ENCODE measurements at places on chromosomes 7 and 10.

DNA sequence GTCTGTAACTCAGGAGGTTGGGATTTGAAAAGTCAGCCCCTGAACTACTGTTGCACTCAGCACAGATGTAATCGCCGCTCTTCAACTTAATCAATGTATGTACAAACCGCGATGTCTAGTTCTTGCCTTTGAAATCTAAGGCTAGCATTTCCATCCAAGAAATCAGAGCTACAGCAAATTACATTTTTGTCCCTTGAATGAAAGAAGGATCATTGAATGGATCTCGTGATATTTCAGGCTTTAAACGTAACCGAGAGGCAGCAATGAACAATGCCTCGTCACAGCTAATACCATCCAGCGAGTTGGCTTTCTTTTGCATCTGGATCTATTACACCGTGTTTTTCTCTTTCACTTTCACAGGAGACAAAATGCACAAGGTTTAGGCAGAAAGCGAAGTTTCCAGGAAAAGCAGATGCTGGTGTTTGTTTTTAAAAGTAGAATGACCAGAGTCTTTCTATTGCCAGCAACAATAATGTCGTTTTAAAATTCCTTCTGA is 5.5 kb downstream of the SKIDA1 start:
- no peak for DNase-seq

DNA sequence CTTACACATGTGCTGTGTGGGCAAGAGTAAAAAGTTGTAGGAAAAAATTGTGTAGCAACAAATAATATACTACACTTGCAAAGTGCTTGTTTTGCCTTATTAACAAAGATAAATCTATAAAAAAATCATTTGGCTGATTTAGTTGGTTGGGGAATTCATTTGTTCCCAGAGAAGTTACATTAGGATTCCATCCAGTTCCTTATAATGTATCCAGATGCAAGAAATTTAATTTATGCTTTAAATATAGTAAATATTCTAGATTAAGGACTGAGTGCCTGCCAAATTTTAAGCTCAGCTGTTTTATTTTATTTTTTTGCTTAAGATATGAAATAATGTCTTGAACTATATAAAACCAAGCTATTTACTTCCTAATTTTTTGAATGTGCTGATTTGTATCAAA is 1169.9 kb downstream of the NXPH1 start:
- DNase-seq, result no peak

DNA sequence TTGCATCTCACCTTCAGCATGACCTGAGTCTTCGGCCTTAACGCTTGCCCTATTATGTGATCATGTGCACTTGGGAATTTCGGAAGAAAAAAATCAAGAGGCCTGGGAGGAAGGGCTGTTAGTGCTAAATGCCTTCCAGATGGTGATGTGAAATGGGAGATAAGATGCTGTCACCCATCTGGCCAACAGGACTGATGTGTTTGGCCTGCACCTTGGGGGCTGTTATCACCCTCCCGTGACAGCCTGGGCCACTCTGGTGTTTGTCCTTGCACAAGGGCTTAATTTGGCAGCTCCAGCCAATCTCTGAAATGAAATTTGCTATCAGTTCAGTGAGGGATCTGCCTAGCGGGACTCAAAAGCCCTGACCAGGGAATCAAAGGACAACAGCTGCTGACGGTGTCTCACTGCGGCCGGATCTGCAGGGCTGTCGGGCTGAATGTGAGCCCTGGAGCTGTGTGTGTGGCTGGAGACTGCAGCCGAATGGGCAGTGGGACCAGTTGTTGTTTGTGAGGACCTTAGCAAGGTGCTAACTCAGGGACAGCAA is 131.4 kb upstream of the BTBD16 start:
- DNase-seq, result no peak

DNA sequence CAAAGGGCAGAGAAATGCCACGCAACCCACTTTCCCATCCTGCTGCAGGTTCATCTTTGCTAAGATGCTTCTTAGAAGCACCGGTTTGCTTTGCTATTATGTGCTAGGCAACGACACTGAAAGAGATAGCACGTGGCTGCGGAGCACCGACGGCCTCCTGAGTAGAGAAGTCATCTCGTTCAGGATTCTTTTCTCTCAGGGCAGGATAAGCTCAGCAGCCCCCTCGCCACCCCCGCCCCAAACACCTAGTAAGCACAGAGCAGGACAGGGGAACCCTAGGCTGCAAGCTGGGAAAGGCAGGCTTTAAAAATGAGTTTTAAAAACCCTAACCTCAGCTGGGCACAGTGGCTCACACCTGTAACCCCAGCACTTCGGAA is 15.0 kb downstream of the ASB13 start:
- no peak for DNase-seq

GRCh38 chr10:117262903-117263293 is 22.0 kb downstream of the SLC18A2 start:
- no peak for DNase-seq

DNA sequence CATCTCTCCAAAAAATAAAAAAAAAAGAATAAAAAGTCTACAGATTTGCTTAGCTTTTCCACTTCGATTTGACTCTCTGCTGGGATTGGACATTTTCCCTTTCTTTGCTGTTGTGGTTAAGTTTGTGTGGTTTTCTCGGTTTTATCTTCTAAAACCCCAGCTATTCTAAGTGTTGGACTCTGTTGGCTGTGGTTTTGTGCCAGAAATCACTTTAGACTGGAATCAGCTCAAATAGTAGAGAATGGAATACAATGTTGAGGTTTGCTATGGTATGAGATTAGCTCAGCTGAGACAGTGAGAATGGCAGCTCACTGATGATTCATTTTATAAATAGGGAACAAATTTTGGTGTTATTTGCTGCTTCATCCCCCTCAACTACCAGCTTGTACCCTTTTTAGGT is 116.0 kb downstream of the BUB3 start:
- no peak for DNase-seq

DNA sequence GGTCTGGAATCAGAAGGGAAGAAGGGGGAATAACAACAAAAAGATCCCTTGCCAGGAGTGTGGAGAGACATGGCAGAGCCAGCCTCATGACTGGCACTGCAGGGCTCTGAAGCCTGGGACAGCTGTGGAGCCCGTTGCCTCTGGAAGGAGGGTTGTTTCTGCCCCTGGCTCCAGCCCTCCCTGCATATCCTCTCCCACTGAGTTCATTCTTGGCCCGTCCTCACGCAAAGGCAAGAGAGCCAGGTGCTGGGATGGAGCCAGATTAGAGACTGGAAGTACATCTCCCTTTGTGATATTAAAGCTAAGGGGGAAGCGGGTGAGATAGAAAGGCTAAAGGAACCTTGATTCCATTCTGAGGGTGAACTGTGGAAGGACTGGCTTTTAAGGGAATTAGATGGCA is 141.5 kb upstream of the NPVF start:
- DNase-seq, result no peak

GRCh38 chr7:144761493-144761892 is 74.4 kb downstream of the TPK1 start:
- no peak for DNase-seq

GRCh38 chr7:135205850-135206249 is 5.5 kb downstream of the WDR91 start:
- DNase-seq, result no peak

GRCh38 chr7:19470031-19470430 is 238.8 kb downstream of the POLR1F start:
- no peak for DNase-seq

GRCh38 chr10:118621304-118621942 is 26.0 kb upstream of the PRLHR start:
- DNase-seq, result peak; percentile 26

DNA sequence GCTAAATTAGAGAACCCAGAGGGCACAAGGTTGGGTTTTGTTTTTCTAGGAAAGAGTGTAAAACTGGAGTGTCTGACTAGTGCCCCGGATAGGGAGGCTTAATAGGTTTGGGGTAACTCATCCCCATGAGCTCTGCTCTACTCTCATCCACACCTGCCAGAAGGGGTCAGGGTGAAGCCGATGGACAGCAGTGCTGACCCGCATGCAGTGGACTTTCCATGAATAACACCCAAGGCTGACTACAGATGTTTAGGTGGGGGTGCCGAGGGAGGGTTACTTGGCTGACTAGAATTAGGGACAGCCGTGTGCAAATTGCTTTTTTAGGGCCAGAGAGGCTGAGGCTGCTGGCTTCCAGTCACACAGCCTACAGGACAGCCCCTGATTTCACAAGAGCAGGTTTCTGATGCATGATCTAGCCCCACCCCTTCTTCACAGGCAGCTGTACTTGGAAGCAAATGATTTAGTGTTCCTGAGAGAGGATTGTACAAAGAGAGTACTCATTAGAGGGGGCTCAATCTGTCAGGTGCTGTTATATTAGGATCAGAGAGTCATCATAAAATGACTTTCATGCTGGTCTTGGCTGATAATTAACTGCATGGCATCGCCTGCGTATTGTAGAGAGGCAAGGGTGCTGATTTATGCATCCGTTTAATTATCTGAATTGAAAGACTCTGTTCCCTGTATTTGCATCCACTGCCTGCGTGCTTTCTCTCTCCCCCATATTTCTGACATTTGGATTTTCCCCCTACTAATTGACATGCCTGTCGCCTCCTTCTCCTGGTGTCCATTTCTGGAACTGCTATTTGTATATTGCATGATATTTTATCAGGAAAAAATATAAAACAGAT is 9.5 kb downstream of the INHBA start:
- DNase-seq, result no peak

DNA sequence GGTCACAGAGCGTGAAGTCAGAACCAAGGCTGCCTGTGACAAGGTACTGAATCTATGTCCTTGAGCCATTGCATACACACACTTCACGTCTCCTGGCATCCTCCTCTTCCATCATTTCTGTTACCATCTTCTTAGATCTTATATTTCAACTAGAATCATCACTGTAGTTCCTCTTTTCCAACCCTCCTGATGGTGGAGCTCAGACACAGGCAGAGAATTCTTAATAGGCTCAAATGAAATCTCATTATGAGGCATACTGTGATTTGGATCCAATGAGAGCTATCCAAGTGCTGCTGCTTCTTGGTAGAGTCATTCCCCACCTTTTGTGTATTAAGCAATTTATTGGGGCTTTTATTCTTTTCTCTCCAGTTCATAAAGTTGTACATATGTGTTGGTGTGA is 113.2 kb downstream of the CALCR start:
- no peak for DNase-seq

DNA sequence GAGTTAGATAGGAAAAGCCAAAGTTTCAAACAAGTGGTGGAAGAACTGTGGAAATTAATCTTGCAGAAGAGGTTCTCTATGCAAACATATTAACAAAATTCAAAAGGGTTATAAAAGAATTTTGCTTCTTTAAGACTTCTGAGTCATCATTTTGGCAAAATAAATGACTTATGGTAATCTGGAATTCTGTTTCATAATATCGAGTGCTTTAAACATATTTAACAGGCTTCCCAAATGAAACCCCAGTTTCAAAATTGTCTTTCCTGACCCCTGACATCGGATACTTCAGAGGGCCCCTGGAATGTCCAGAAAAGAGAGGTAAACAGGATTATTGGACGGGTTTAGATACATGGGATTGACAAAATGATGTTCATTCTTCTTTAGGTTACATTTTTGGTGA is 444.6 kb downstream of the HTR7 start:
- no peak for DNase-seq

- DNase-seq, result no peak
These were observed 64.1 kb downstream of the ZMIZ1 start for GRCh38 chr10:79132681-79133381.

DNA sequence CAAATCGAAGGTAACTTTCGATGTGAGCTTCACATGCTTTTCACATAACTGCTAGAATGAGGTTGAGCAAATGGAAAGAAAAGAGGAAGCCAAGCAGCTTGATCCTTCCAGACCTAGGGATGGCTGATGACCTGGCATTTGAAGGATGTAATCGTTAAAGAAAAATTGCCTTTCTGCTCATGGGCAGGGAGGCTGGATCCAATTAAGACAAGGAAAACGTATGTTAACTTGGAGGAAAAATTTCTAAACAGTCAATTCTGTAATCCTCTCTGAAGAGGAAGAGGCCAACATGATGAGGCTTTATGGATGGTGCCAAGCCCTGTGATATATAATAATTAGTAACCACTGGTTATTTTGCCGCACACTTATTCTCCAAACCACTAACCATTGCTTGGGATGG is 12.5 kb downstream of the GRK5 start:
- DNase-seq, result no peak

DNA sequence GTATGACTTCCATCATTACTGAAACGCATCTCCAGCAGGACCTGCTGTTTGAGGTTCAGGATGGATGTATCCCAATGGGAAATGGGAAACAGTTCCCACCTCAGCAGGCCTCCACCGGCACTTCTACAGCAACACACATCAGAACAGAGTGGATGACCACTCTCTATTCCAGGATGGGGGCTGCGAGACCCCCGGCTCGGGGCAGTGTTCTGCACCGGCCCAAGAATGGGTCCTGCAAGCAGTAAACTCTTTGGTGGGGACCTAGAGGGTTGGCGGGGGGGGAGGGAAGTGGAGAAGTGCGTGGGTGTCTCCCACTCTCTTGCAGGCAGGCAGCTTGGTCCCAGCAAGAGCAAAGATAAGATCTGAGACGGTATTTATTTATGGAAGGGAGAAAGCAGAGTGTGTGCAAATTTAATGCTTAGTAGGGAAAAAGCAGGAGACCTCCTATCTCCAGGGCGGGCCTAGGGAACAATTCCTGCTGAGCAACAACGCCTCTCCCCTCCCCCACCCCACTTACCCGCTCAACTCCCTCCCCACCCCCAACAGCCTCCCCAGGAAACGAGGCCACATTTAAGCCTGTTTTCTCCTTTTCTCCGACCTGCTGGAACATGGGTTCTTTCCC is 4.0 kb downstream of the SFMBT2 start:
- DNase-seq, result no peak

DNA sequence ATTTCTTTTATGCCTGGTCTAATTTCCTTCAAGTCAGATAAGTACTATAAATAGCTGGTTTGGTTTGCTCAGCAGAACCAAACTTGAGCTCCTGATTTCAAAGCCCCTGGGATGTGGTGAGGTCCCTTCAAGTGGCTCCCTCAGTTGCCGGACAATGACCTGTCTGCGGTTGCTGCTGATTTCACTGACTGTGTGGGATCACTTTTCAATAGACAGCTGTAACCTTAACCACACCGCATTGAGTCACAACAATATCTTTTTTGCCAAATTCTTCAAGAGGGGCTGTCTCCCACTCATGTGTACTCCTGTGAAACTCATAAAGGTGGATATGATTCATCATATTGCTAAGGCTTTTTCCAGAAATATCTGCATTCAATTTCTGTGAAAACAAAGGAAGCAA is 23.1 kb upstream of the ITGA8 start:
- no peak for DNase-seq

- DNase-seq, result no peak
These were observed 120.0 kb downstream of the PDE1C start for GRCh38 chr7:31950091-31950755.

- DNase-seq, result no peak
These were observed 23.6 kb downstream of the SLC35B4 start for GRCh38 chr7:134293002-134293740.

DNA sequence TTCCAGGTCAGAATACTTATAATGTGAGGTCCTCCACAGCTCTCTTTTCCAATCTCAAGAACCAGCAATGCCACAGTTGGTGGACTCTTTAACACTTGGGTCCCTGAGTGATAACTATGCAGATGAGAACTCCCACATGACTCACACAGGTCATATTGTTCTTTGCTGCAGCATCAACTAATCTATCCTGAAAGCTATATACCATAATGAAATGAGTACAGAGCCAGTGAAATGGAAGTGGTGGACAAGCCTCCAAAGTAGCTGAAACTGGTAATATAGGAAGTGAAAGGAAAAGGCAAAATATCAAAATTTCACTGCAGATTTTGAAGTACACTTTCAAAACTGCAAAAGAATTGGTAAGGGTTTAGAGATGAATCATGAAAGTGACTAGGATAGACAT is 45.6 kb downstream of the SORCS1 start:
- no peak for DNase-seq

All from stimulated activated naive CD8-positive, alpha-beta T cell treated with anti-CD3 and anti-CD28 coated beads, Interleukin-15, Interleukin-2, amounts not matched to agents 100 U/mL and 50 U/mL, for 24 hours (primary cell).